ENCODE measurements at places on chromosomes 16 and 17.

DNA sequence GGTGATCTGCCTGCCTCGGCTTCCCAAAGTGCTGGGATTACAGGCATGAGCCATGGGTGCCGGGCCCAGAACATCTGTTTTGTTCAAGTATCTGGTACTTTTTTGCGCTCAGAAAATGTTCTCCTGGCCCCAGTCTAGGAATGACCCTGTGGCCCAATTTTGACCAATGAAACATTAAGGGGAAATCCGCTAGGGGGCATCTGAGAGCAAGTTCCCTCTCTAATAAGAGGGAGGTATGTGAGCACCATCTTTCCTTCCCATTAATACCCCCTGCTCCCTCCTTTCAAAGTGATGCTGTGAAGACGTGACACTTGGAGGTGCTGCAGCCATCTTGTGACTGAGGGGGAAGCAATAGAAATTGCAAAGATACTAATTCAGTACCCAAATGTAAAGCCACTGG lies 16.5 kb upstream of the CLEC3A start:
- no peak for DNase-seq

DNA sequence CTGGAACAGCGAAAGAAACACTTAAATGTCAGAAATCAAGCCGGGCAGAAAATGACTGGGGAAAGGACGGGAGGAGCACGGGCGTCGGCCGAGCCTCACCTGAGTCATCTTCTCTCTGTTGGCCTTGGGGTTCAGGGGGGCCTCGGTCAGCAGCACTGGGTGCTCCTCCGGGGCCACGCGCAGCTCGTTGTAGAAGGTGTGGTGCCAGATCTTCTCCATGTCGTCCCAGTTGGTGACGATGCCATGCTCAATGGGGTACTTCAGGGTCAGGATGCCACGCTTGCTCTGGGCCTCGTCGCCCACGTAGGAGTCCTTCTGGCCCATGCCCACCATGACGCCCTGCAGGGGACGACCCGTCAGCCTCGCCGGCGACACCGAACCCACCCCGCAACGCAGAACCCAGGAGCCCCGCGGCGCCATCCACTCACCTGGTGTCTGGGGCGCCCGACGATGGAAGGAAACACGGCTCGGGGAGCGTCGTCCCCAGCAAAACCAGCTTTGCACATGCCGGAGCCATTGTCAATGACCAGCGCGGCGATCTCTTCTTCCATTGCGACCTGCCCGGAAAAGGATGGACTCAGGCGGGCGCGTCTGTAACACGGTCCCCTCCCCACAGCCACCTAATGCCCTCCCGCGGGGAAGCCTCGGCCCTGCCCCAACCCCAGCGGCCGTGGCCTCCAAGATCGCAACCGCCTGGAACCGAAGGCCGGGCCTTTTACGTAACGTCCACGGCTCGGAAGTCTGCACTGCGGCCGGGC lies 616 bp downstream of the ACTG1 start:
- no peak for DNase-seq

- no peak for DNase-seq
Measured at GRCh38 chr16:61820398-61820797, 215.8 kb downstream of the CDH8 start.

- DNase-seq = peak; percentile 96
Measured at GRCh38 chr17:17913695-17914332, 58.4 kb downstream of the TOM1L2 start.

GRCh38 chr16:88763502-88764053 lies 21.4 kb downstream of the PIEZO1 start:
- DNase-seq = no peak

DNA sequence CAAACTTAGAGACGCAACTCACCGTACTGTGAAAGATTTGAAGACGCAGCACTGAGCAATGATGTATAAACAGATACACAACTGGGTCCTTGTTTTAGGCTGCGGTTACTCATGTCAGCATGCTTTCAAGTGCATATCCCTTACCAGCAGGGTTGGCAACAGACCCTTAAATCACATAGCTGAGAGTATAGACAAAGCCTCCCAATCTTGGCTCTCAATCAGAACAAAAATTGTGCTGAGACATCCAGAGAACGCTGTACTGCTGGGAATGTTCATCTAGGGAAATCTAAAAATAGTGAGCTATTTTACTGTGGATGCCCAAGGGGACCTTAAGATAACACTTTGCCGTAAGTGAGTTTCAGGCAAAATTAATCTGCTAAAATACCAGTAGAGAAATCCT lies 84.4 kb upstream of the NUDT7 start:
- DNase-seq = no peak

DNA sequence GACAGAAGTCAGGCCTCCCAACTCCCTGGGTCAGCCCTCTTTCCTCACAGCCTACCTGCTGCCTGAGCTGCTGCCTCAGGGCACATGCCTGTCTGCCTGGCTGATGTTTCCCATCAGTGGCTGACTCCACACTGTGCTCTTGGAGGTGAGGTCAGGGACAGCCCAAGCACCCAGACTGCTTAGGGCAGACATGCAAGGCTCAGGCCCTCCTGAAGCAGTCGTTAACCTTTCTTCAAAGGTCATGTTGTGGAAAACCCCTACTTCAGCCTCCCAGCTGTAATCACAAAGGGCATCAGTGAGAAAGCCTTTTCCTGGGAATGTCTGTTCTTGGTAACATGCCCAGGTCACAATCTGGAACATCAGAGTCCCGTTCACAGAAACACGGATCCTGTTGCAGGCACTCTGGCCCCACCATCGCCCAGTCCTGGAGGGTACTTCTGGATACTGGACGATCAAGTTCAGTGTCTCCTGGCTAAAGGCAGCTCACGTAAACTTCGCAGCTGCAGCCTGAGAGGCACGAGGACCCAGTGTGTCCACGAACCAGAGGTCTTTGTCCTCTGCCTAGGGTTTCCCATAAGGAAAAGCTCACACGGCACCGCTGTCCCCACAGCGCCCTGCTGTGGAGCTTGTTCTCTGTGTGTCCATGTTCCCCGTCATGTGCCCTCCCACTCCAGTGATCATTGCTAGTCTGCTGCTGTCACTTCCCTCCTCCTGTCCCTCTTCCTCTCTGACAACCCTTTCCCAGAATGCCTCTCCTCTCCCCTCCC lies 54.9 kb downstream of the GNAO1 start:
- DNase-seq = no peak

GRCh38 chr16:12589676-12590075 lies 214.0 kb downstream of the CPPED1 start:
- no peak for DNase-seq

DNA sequence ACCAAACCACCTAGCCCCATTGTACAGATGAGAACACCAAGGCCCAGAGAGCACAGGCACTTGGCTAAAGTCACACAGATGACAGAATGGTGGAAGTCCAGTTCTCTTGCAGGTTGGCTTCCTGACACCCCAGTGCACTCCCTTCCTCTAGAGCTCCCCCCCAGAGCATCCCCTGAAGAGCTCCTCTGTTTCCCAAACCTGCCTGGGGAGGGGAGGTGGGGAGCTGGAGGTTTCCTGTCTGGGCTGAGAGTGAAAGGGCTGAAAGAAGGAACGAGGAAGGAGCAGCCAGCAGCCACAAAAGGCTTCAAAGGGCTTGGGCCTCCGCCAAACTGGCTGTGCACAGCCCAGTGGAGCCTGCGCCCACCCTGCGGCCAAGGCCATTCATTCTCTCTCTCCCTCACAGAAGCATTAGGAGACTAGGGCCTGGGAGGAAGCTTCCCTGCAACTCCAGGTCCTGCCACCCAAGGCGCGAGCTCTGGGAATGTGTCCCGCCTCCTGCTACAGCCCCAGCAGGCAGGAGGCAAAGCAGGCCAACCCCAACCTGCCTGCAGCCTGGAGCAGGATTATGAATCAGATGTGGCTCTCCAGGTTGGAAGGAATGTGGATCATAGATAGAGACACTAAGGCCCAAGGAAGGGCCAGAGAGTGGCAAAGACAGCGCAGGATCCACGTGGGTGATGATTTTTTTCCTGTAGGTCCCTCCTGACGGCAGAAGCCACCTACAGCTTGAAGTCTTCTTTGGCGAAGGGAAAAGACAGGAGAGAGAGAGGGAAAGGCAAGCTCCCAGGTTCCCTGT lies 913 bp downstream of the SLC13A5 start:
- no peak for DNase-seq

GRCh38 chr17:81052199-81052997 lies 17.4 kb downstream of the BAIAP2 start:
- DNase-seq = no peak

DNA sequence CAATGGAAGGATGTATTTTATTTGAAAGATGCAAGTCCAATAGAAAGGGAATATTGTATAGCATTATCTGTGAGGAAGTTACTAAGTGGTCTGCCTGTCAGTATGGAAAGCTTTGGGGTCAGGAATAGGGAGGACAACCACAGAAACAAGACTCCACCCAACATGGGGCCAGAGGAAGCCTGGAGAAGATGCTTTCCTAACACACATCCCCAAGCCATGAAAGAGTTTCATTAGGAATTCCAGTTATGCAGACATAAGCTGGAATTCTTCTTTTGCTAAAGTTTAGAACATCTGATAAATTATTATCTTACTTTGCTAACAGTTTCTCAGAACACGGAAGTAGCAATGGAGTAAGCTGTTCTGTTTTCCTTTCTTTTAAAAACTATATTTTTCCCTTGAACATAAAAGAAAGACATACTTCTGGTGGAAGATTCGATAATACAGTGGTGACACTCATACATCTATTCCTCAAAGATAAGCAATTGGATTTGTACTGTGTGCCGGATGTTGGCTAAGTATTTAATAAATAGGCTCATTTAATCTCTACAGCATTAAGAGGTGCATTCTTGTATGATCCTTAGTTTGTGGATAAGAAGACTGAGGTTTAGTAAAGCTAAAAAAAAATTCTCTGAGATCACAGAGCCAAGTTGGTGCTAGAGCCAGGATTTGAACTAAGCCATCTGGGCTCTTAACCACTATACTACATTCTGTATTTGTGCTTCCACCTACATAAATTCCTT lies 51.0 kb upstream of the GAS7 start:
- no peak for DNase-seq

DNA sequence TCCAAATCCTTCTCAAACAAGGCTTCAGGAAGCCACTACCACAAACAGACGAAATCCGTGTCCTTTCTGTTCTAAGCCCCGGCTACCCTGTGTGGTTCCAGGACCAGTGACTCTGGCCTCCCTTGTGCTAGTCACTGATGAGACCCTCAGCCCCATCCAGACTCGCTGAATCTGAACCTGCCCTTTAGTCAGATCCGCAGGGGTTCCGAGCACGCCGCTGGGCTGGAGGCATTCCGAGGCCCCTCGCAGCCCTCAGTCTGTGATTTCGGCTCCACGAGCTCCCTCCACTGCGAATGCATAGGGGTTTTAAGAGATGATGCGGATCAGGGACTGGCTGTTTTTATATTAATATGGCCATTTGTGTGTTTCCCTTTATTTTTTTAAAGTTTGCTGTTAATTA lies 292.7 kb downstream of the IRF8 start:
- no peak for DNase-seq

- no peak for DNase-seq
Measured at GRCh38 chr17:78798695-78799559, 16.9 kb upstream of the CYTH1 start.

DNA sequence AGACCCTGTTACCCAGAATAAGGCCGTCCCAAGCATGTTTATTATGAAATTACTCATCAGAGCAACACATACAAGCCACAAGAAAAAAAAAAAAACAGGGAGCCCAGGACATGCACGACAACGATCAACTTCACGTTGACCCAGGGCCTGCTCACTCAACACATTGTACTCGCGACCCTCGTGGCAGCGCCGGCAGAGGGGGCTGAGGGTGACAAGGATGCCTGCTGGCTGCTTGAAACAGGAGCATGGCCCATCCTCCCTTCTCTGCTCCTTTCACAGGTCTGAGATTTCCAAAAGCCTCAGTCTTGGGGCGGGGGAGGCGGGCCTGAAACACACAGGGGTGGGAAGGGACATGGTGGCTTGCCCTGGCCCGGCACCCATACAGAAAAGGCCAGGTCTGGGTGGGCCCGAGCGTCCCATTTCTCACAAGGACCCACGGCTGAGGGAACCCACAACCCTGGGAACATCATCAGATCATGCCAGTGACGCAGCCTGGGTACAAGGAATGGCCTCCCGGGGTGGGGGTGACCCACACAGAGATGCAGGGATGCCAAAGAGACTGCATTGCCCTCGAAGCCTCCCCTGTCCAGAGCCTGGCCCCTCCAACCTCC lies 21.1 kb upstream of the C16orf95 start:
- DNase-seq = no peak

- DNase-seq = no peak
Measured at GRCh38 chr17:15966183-15966878, 21.4 kb downstream of the ADORA2B start.

DNA sequence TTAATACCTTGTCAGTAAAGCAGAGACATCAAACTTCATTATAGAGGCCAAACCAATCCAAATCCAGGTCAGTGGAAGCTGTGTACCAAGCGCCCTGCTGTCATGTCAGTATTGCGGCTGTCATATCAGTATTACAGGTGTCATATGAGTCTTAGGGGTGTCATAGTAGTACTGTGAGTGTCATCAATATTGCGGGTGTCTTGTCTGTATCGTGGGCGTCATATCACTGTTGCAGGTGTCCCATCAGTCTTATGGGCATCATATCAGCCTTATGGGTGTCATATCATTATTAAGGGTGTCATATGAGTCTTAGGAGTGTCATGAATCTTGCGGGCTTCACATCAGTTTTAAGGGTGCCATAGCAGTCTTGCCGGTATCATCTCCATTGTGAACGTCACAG lies 6.0 kb upstream of the PRDM7 start:
- DNase-seq = no peak

- no peak for DNase-seq
Measured at GRCh38 chr17:29412780-29413565, 22.8 kb downstream of the TAOK1 start.

- DNase-seq = no peak
Measured at GRCh38 chr16:67897231-67897630, 4.2 kb downstream of the PSKH1 start.

All from NCI-H1105 treated with DMSO at 0.1 percent for 48 hours (cell line).